ENCODE measurements at places on chromosomes 12 and 14. TPM values are rescaled to one million over a fixed set of nuclear protein-coding genes. Genes with fewer than 3 reads are reported as not detected.

DNA sequence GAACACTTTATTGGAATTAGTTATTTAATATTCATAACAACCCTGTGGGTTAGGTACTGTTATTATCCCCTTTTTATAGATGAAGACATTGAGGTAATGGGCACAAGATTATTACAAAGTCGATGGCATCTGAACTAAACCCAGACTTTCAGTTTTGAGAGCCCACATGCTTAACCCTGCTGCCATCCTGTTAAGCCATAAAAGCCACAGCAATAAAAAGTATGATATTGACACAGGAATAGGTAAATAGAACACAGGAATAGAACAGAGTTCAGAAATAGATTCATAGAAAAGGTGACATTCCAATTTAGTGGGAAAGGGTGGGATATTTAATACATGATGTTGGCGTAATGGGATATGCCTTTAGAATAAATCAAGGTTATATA, 119.8 kb downstream of the SLC38A1 start:
- ATAC-seq = no peak

DNA sequence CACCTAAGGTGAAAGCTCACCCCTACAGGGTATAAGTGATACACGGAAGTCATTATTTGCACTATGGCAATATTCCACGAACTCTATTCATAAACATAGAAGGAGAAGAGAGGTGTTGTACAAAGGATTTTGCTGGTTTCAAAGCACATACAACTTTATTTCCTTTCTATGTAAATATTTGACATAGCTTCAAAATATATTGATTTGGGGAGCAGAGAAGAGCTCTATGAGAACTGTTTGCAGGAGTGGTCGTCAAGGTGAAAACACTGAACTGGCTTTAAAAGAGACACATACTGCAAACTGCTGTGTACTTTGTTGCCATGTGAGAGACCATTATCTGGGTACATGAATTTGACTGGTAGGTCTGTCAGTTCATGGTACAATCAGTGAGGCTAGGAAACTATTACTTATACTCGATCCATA, 16.7 kb downstream of the CNIH1 start:
- no peak for ATAC-seq

ARHGEF40 gene
- 18.6 TPM for total RNA-seq

- ATAC-seq = peak; percentile 22
These were observed 38.1 kb upstream of the PIWIL1 start for GRCh38 chr12:130299574-130299973.

- ATAC-seq = no peak
These were observed 155.0 kb downstream of the NUAK1 start for GRCh38 chr12:105983622-105984320.

DNA sequence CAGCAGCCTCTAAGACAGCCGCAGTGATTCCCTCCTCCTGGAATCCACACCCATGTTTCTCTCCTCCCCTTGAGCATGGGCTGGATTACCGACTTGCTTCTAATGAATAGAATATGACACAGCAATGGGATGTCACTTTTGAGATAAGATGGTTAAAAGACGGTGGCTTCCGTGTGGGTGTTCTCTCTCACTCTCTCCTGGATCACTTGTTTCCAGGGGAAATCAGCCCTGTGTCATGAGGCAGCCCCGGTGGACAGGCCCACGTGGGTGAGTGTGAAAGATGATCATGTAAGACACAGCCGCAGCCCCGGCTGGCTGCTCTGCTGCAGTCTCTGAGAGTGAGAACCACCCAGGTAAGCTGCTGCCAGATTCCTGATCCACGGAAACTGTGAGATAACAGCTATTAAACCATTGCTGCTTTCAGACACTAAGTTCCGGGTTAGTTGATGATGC, 10.7 kb downstream of the MOAP1 start:
- no peak for ATAC-seq

- ATAC-seq = no peak
These were observed 19.4 kb downstream of the TXNRD1 start for GRCh38 chr12:104234926-104235499.

ESYT1 gene
- 128 TPM for total RNA-seq

RIMBP2 gene
- 0.54 TPM for total RNA-seq

Measured in gastroesophageal sphincter (tissue), 4 donors.